ENCODE measurements at places on chromosomes 5 and 9.

GRCh38 chr9:98311541-98311940 lies 56.1 kb upstream of the TBC1D2 start:
- DNase-seq: no peak

GRCh38 chr9:127803507-127804352 lies 1.0 kb downstream of the FPGS start:
- DNase-seq: no peak

GRCh38 chr5:83077662-83078261 lies 415 bp downstream of the XRCC4 start:
- no peak for DNase-seq

DNA sequence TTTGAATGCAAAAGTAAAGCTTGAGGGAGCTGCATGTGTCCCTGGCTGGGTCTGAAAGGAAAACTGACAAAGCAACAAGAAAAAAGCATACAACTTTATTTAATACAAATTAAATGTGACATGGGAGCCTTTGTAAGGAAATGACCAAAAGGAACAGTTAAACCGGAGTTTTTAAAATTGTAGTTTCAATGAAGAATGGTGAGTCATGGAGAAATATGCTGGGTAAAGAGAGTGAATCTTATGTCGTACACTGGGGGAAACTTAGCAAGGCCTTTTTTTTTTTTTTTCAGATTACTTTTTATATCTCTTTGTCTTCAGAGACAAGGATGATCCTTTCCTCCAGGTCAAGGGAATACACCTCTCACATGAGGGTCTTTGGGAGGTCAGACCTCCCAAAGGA lies 50.1 kb upstream of the FBXL17 start:
- DNase-seq: no peak

- DNase-seq: no peak
Measured at GRCh38 chr5:1508659-1509290, 15.0 kb downstream of the LPCAT1 start.

- no peak for DNase-seq
Measured at GRCh38 chr5:120260651-120261050, 203.4 kb upstream of the PRR16 start.

GRCh38 chr9:84254972-84255371 lies 85.6 kb downstream of the SLC28A3 start:
- DNase-seq: no peak

- no peak for DNase-seq
Measured at GRCh38 chr9:23638837-23639426, 187.1 kb downstream of the ELAVL2 start.
